Naive thymus-derived CD8-positive, alpha-beta T cell (primary cell): ENCODE measurements at places on chromosomes 5 and 9.

- no peak overlapping the region for H3K27ac ChIP-seq
- no peaks in the 10 kb centered on the region for H3K27me3 ChIP-seq
- H3K4me3 ChIP-seq: no peak overlapping the region
- DNase-seq: no peak
- no peaks in the 10 kb centered on the region for H3K36me3 ChIP-seq
- H3K4me1 ChIP-seq: no peaks in the 10 kb centered on the region
These were observed 61.4 kb downstream of the SLC1A3 start for GRCh38 chr5:36667824-36668223.

- no peak for DNase-seq
- H3K4me3 ChIP-seq: no peak overlapping the region
- no peaks in the 10 kb centered on the region for H3K36me3 ChIP-seq
- H3K27ac ChIP-seq: no peak overlapping the region
- H3K27me3 ChIP-seq: no peaks in the 10 kb centered on the region
These were observed 377.1 kb downstream of the ACTL7B start for GRCh38 chr9:108478431-108479332.

GRCh38 chr5:81154725-81155124 is 78.4 kb upstream of the CKMT2 start:
- no peaks in the 10 kb centered on the region for H3K4me1 ChIP-seq
- H3K4me3 ChIP-seq: no peak overlapping the region
- H3K27ac ChIP-seq: no peak overlapping the region
- peaks cover 35% of the 10 kb centered on the region for H3K36me3 ChIP-seq

DNA sequence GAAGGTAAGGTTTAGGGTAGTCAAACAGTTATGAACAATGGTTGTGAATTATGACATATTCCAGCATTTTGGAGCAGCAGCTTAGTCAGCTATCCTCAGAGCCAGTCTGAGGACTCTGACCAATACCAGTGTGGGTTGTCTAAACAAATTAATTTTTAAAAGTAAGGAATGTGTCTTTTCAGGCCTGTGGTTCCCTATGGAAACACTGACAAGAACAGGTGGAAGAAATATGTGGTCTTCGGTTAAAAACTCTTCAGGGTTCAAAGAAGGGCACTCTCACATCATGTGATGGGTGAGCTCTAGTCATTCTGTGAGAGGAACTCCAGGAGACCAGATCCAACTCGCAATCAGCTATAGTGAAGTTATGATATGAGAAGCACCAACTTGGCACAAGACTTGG is 33.5 kb upstream of the ALDOB start:
- no peak overlapping the region for H3K4me3 ChIP-seq
- H3K36me3 ChIP-seq: no peaks in the 10 kb centered on the region
- no peak overlapping the region for H3K27ac ChIP-seq
- H3K27me3 ChIP-seq: peaks cover 15% of the 10 kb centered on the region
- no peak for DNase-seq
- H3K4me1 ChIP-seq: no peaks in the 10 kb centered on the region

GRCh38 chr5:132708645-132709044 is 28.7 kb downstream of the KIF3A start:
- H3K36me3 ChIP-seq: no peaks in the 10 kb centered on the region
- no peaks in the 10 kb centered on the region for H3K4me1 ChIP-seq
- no peak for DNase-seq
- H3K27ac ChIP-seq: no peak overlapping the region
- no peaks in the 10 kb centered on the region for H3K27me3 ChIP-seq
- no peak overlapping the region for H3K4me3 ChIP-seq

DNA sequence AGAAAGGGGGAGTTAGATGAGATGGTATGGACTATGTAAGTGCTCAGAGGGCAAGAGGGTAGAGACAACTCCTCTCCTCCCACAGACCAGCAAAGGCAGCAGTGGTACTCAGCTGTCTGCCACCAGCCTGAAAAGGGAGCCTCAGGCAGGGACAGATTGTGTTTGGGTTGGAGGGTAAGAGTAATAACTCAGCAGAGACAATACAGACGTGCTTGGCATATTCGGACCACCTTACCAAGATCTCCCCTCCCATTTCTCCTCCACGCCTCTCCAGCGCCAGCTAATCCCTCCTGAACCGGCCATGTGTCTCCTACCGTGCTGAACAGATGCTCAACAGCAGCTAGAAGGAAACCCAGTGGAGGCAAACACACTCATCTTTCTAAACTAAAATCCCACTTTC is 180.8 kb downstream of the ASTN2 start:
- no peaks in the 10 kb centered on the region for H3K4me1 ChIP-seq
- peaks cover 6% of the 10 kb centered on the region for H3K27me3 ChIP-seq
- H3K4me3 ChIP-seq: no peak overlapping the region
- no peaks in the 10 kb centered on the region for H3K36me3 ChIP-seq
- DNase-seq: no peak

DNA sequence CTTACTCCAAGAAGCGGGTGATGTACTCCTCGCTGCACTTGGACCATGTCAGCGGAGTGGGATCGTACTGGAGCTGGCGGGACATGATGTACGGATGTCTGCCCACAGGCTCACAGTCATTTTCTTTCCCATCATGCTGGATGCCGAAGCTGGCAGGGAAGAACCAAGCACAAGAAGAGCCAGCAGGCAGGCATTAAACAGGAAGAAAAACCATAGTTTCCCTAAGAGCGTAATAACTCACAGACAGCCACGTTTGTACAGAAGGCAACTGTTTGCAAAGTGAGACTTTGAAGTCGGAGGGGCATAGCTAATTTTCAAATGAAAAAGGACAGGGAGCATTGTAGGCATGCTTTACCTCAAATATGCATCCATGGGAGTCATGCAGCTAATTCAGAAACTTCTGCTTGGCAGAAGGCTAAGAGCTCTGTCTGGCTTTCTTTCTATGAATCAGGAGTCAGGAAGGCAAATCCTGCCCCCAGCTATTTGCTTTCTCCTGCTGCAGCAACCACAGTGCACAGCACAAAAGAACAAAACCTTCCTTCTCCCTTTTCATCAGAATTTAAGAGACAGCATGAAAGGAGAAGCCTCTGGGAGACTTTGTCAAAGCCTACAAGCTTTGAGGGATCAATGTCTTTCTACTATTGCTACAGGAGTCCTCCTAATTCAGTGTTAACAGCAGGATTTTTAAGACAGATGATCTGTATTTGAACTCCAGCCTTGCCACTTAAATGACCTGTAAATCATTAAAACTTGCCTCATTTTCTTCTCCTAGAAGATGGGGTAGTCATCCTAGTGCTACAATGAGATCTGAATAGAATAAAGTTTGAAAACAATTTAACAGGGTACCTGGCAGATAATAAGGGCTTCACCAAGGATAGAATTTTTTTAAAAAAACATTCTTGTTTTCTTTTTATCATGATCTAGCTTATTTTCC is 209.1 kb downstream of the TARS1 start:
- no peaks in the 10 kb centered on the region for H3K36me3 ChIP-seq
- peaks cover 4% of the 10 kb centered on the region for H3K27me3 ChIP-seq
- DNase-seq: no peak
- no peak overlapping the region for H3K4me3 ChIP-seq

- no peak overlapping the region for H3K4me3 ChIP-seq
- DNase-seq: no peak
- peaks cover 2% of the 10 kb centered on the region for H3K36me3 ChIP-seq
- H3K27ac ChIP-seq: no peak overlapping the region
These were observed 27.5 kb upstream of the SPINK14 start for GRCh38 chr5:148140846-148141245.

GRCh38 chr9:72871685-72872084 is 81.2 kb downstream of the ALDH1A1 start:
- peaks cover 3% of the 10 kb centered on the region for H3K27me3 ChIP-seq
- H3K27ac ChIP-seq: no peak overlapping the region
- no peak overlapping the region for H3K4me3 ChIP-seq

DNA sequence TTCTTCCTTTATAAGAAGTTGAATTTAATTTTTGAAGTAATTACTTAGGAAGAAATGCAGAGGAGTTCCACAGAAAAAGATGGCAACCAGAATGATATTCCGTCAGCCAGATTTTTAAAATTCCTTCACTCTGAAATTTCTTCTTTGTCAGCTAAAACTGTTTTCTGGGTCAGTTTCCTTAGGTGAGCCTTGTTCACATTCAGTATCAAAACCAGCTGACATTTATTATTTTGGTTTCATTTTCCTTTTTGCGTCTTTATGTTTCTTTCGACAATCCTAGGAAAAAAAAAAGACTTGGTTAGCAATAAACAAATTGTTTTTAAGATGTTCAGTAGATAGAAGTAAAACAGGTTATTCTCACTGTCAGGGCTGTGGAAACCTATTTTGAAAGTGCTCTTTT is 4.1 kb upstream of the IARS1 start:
- DNase-seq: no peak
- peaks cover 21% of the 10 kb centered on the region for H3K4me1 ChIP-seq
- H3K27me3 ChIP-seq: no peaks in the 10 kb centered on the region
